ENCODE measurements at places on chromosomes 13 and 19.

- DNase-seq: no peak
These were observed 10.4 kb upstream of the NANOS3 start for GRCh38 chr19:13866463-13867046.

GRCh38 chr13:97122381-97122996, 99.6 kb upstream of the MBNL2 start:
- DNase-seq: no peak

- no peak for DNase-seq
These were observed 6.4 kb downstream of the KLF16 start for GRCh38 chr19:1856698-1857603.

- no peak for DNase-seq
These were observed 11.1 kb downstream of the ATP4B start for GRCh38 chr13:113646921-113647340.

GRCh38 chr19:56537442-56537841, 1.3 kb upstream of the ZFP28 start:
- DNase-seq: no peak

DNA sequence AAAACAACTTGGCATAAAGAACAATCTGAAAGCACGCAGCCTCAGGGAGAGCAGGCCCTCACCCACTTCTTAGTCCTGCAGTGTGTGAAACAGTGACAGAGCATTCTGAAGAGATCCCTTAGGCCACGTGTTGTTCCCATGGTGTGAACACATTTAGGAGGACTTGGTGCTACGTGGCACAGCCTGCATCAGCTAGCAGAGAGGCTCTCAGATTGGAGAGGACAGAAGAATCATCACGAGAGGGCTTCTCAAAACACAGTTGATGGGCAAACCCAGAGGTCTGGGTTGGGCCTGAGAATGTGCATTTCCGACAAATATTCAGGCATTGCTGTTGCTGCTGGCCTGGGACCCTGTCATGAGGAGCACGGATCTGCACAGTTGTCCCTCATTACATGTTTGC, 26.1 kb upstream of the TFDP1 start:
- DNase-seq: no peak

GRCh38 chr13:33263484-33263883, 22.1 kb downstream of the STARD13 start:
- DNase-seq: no peak

DNA sequence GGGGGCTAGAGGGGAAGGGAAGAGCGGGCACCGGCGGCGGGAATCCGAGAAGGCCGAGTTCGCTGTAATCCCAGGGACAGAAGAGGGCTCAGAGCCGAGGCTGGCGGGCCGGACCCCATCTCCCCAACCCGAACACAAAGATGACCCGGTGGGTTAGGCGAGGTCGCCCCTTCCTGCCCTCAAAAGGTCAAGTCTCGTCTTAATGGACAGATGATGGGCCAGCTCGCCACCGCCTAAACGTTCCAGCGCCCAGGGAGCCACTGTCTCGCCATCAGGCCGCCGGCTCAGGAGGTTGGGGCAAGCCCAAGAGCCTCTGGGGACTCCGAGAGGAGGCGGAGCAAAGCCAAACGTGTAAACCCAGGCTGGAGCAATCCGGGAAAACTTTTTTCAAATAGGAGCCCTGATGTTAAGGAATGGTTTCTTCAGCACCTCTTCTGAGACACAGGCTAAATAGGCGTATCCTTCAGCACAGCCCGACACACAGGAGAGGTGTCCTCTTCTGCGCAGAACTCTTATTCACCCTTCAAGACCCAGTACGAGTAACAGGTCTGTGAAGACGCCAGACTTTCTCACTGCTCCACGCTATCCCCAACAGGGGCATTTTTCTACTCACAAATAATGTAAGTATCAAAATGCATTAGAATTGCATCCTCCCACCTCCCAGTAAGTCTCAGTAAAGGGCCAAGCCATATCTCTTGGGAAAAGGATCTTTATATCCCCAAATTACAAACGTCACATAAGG, 6.3 kb upstream of the POU4F1 start:
- DNase-seq: no peak

- no peak for DNase-seq
These were observed 35.6 kb upstream of the TMTC4 start for GRCh38 chr13:100710176-100710575.

- no peak for DNase-seq
These were observed 955 bp downstream of the ZNF274 start for GRCh38 chr19:58183817-58184215.

- DNase-seq: no peak
These were observed 186.4 kb downstream of the KLF5 start for GRCh38 chr13:73245246-73245645.

DNA sequence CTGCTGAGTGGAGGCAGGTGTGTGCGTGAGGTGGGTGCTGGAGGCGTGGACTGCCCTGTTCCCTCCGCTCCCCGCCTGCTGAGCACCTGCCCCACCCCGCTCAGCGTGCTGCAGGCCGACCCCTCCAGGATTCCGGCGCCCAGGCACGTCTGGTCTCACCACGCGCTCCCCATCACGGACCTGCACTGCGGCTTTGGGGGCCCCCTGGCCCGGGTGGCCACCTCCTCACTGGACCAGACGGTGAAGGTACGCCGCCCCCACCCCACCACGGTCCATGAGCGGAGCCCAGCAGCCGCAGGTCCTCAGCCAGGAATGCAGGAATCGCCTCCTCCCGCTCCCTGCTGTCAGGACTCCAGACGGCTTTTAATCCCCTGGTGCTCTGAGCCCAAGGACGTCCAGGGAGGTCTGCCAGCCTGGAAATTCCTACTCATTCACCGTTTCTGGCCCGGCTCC, 6.0 kb downstream of the WDR18 start:
- DNase-seq: no peak

DNA sequence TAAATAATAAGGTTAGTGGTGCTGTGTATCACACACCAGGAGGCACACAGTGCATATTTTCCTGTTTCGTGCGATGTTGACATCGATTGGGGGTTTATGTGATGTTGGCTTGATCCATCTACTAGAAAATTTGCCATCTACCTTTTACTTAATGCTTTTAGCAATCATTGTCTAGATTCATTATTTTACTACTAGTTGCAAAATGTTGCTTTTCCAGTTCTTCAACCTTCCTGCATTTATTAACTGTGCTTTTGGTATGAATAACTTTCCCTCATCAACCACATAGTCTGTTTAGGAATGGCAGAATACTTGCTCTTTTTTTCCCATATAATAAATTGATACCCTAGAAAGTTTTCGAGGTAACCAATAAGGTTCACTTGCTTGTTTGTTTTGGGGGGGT, 17.5 kb downstream of the C13orf42 start:
- DNase-seq: no peak

DNA sequence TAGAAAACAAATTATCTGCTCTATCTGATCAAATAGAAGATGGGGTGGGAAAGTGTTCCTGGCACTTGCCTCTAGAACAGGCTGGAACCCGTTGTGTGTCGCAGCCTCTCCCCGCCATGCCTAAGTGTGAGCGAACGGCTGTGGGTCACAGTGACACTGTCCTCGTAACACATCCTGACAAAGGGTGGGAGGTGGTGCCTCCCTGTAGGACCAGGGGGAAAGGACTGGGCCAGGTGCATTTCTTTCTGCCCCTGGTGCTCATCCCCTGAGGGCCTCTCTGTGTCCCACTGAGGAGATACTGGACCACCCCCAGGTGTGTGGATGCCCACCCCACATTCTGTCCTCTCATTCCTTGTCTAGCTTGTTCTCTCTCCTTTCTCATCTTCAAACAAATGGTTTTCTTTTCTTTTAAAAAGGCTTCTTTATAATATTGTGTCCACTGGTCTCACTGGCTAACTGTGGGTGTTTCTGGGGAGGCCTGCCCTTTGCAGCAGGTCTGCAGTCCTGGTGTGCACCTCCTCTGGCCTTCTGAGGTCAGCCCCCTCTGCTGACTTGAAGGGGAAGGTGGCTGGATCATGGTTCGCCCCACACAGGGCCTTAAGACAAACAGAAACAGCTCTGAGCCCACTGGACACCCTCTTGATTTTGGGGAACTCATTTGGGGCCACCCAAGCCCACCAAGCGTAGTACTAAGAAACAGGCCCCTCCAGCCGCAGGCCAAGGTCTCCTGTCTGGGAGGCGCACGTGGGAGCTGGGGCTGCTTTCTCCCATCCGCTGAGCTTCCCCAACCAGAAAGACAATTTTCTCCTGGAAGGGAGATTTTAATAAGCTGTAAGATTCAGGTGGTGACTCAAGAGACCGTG, 152.5 kb upstream of the SOX1 start:
- DNase-seq: no peak

DNA sequence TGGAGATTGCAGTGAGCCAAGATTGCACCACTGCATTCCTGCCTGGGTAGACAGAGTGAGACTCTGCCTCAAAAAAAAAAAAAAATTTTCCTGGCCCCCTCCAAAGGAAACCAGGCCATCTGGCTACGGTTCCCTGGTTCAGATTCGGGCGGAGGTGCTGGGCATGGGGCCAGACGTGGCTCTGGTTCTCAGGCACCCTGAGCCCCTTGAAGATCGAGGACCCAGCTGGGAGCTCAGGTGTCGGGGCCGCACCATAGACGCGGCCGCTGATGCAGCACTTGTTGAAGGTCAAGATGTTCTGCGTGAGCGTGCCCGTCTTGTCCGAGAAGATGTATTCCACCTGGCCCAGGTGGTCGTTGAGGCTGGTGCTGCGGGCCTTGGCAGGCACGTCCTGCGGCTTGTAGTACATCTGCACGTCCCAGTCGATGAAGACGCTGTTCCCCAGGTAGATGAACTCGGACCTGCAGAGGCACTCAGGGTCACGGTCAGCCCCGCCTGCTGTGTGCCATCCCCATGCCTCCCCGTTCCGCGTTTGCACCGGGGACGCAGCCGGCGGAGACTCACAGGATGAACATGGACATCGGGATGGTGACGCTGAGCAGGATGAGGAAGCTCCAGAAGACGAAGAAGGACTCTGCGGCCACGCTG, 12.3 kb downstream of the ATP8B3 start:
- no peak for DNase-seq

DNA sequence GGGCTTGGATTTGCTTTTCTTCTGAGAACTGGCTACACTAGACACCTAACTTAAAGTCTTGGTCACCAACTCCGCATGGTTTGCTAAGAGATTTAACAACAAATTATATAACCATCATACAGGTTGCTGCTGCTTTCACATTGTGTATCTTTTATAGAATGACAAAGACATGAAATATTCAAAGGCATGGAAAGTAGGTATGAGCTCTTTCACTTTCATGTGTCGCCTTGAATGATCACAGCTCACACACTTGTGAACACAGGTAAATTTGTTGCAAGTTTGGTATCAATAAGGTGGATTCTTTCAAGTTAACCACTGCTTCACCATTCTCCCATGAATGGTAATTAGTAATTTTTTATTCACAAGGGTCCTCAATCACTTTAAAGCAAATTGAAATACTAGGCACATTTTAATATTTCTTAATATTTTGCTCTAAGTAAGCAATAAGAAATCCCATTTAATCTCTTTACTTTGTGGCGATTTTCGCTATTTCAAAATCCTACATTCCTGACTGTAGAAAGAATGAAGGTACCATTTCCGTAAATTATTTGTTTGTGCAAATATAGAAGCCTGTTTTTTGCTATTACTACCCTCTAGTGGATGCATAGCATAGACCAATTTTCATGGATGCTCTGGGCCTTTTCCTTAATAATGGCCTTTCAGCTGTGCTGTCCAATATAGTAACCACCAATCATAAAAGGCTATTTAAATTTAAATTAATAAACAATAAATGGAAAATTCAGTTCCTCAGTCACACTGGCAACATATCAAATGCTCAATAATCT, 45.5 kb upstream of the FREM2 start:
- DNase-seq: no peak

GRCh38 chr13:51191743-51192142, 30.5 kb upstream of the FAM124A start:
- DNase-seq: no peak

DNA sequence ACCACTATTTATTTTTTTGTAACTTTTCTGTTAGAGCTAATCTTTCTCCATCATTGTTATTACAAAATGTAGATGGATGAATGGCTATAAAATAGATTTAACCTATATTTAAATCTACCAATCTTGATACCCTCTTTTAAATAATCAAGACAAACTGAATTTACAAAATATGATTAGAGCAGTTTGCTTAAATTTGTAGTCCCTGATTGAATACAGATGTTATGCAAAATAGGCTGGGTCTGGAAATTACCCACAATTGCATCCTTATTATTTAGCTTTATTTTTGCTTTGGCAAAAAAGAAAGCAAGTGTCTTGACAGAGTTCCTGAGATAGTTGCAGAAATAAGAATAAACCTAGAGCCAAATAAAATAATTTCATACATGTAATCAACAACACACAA, 352.8 kb downstream of the KLF12 start:
- no peak for DNase-seq

- no peak for DNase-seq
These were observed 257.3 kb upstream of the MAB21L1 start for GRCh38 chr13:35733827-35734226.

- no peak for DNase-seq
These were observed 4.8 kb downstream of the SOX21 start for GRCh38 chr13:94707400-94708021.

DNA sequence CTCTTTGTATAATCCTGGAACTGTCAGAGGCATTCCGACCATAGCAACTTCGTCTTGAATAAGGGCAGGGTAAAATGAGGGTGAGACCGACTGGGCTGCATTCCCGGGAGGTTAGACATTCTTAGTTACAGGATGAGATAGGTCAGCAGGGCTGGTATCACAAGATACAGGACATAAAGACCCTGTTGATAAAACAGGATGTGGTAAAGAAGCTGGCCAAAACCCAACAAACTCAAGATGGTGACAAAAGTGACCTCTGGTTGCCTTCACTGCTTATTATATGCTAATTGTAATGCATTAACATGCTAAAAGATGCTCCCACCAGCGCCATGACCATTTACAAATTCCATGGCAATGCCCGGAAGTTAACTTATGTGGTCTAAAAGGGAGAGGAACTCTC, 27.7 kb upstream of the MBNL2 start:
- DNase-seq: no peak
